ENCODE measurements at places on chromosomes 13 and 19.

- DNase-seq: no peak
Measured at GRCh38 chr19:46660008-46660517, 919 bp downstream of the DACT3 start.

DNA sequence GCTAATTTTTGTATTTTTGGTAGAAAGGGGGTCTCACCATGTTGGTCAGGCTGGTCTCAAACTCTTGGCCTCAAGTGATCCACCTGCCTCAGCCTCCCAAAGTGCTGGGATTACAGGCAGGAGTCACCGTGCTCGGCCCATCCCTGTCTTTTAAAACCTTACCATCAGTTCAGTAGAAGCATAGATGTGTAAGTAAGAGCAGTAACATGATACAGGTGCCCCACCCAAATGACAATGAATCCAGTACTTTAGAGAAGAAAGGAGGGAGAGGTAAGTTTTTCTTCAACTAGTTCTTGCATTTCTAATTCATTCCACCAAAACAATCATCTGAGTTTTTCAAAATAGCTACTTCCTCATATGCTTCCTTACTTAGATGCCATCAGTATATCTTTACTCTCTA, 21.9 kb downstream of the SPRY2 start:
- DNase-seq: no peak

- DNase-seq: no peak
Measured at GRCh38 chr13:112849500-112849899, 119.5 kb upstream of the MCF2L start.

DNA sequence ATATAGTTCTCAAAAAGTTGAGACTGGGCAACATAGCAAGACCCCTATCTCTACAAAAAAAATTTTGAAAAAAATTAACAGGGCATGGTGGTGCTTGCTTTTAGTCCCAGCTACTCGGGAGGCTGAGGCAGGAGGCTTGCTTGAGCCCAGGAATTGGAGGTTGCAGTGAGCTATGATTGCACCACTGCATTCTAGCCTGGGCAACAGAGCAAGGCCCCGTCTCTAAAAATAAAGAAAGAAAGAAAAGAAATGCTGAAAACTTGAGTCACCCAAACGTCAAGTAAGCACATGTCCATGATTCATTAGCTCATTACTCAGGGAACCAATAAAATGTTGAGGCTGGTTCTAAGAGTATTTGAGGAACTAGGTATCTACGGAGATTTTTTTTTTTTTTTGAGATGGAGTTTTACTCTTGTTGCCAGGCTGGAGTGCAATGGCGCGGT, 33.9 kb upstream of the SEMA6B start:
- DNase-seq: no peak

DNA sequence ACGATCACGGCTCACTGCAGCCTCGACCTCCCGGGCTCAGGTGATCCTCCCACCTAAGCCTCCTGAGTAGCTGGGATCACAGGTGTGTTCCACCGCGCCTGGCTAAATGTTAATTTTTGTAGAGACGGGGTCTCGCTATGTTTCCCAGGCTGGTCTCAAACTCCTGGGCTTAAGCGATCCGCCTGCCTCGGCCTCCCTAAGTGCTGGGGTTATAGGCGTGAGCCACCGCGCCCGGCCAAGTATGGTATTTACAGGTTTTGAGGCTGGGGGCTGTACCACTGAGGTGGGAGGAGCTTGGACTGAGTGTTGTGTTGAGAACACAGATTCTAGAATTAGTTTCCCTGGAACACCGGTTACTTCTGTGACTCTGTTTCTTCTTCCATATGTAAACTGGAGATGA, 452 bp upstream of the PPM1N start:
- DNase-seq: no peak

- no peak for DNase-seq
Measured at GRCh38 chr13:40120288-40120687, 464.8 kb downstream of the COG6 start.

GRCh38 chr19:47275791-47276461, 1.2 kb downstream of the INAFM1 start:
- no peak for DNase-seq

- DNase-seq: peak; percentile 38
Measured at GRCh38 chr19:4971424-4971793, 2.5 kb downstream of the KDM4B start.

All from LoVo (cell line).